ENCODE measurements at places on chromosomes 2 and 18.

- DNase-seq, result no peak
These were observed 20.8 kb downstream of the DBI start for GRCh38 chr2:119387381-119388129.

DNA sequence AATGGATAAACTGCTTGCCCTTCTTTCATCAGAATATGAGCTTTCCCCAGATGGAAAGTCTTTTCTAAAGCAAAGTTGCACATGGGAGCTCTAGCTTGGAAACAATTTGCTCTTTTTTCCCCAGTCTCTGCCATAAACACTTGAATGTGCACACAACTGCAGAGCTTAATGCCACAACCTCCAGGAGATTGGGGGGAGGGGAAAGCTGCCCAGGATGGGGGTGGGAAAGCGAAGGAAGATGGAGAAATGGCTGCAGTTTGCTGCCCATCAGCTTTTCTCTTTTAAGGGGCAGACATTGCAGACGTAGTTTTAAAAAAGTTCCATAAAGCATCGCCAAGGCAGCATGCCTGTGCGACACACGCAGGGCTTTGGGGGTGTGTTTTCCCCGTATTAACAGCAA is 1.5 kb downstream of the ACKR3 start:
- no peak for DNase-seq

DNA sequence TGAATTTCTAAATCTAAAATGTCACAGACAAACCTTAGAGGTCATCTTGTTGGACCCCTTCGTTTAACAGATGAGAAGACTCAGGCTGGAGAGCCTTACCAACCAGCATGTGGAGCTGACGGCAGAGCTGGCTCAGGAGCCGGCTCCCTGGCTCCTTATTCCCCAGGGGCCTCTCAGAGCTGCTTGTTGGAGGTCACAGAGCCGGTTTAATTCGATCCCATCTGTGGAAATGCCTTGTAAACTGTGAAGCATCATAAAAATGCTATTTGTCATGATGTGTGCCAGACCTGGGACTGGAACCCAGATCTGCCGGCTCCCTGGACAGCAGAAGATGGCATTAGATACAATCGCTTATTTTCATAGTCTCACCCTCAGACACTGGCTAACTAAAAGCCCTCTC is 8.2 kb upstream of the CIB4 start:
- no peak for DNase-seq

DNA sequence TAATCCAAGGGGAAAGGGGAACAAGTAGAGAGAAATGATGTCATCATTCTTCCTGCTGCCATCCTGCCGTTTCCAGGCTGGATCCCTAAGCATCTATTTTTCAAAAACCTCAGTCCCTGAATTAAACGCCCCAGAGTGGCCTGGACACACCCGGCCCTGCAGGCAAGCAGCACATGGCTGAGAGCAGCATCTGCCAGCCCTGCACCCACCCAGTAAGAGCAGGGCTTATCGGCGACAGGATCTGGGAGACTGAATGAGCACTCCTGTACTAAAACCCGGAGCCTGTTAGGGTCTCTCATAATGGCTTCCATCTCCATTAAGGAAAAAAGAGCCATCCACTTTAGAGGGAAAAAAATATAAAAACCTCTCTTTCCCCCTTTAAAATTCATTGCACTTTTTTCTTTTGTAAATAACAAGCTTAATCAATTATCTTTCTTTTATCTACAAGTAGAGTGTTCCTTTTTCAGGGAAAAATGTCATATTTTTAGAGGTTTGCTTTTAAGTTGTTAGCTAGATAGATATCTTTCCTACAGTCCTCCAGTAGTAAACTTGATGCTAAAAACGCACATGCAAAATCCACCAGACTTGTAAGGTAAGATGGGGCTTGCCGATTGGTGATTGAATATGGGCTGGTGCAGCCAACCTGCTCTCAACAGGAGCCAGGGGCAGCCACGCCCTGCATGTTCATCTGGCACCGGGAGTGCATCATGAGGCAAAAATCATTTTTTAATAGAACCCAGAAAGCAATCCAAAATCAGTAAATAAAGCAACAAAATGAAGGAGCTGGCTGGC is 457.8 kb downstream of the EIPR1 start:
- no peak for DNase-seq

- DNase-seq, result no peak
These were observed 61.4 kb downstream of the PRPF40A start for GRCh38 chr2:152655880-152656279.

DNA sequence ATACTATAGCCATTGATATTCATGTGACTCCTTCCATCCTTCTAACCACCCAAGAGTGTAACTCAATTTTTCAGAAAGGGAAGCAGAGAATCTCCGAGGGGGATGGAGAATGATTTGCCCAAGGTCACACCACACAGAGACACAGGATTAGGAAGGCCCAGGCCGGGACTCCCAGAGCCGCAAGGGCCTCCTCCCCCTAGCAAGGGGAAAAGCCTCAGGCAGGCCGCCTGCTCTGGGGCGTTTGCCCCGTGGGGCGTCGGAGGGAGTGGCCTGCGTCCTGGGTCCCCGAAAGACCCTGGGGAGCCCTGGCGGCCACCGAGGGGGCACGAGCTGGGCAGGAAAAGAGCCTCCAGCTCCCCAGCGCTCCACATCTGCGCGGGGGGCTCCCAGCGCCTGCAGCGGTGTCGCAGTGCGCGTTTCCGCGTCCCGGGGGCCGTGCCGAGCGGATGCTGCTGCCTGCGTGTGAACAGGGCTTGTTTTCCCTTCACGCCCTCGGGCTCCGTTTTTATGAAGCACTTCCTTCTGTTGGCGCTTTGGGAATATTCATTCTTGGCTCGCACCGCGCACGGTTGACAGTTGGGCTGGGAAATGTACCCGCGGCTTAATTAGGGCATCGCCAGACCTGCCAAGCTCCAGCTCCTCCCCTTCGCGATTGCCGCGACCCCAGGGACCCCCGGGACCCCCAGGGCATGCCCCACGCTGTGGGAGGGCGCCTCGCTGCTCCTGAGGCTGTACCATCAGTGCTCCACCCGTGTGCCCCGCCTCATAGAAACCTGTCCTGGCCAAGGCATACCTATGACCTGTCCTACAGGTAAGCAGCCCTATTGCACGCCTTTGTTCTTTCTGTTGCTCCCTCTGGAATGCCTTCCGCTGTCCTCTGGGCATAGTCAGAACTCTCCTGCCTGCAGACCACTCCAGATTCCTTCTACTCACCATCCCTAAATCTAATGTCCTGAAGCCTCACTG is 158.9 kb upstream of the GLI2 start:
- no peak for DNase-seq

- no peak for DNase-seq
These were observed 7.1 kb downstream of the ECEL1 start for GRCh38 chr2:232480201-232481190.

GRCh38 chr2:1301056-1301455 is 112.2 kb upstream of the TPO start:
- no peak for DNase-seq

DNA sequence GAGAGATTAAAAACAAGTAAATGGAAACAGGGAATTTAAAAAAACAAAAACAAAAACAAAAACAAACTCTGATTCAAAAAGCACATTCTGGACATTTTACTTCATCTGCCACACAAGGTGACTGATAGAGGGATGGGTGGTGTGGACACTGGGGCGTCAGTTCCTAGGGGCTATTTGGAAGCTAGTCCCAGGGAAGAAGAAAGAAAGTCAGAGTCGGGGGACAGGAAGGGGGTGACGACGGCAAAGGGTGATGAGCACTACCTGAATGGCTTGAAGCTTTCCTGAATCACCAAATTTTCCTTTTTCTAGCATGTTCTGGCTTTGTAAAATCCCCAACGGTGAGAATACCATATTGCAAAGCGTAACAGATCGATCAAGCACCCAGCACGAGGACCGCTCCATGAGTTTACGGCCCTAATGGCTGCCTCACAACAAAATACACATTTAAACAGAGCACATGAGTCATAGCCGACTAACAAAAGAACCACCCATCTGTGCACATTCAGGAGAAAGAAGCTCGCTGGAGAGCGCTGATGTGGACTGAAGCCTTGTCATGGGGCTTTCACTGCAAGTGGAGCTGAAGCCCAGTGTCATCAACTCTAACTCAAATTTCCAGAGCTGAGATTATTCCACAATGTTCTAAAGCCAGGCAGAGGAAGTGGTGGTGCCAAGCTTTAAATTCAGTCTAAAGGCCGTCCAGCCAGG is 178.9 kb downstream of the LNPK start:
- DNase-seq, result no peak

DNA sequence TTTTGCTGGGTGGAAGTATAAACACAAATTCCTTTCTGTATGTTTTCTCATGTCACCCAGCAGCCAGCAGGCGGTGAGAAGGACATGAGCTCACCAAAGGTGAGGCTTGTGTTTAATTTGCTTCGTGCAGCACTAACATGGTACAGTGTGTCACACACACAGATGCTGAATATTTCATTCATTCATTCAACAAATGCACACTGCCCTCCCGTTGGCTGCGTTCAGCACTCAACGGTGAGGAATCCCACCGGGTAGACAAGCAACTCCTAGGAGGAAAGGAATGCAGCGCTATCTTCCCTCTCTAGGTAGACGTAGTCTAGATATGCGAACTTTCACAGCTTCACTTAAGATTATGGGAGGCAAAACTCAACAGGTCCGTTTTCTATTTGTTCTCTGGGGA is 85.1 kb downstream of the LONRF2 start:
- no peak for DNase-seq

DNA sequence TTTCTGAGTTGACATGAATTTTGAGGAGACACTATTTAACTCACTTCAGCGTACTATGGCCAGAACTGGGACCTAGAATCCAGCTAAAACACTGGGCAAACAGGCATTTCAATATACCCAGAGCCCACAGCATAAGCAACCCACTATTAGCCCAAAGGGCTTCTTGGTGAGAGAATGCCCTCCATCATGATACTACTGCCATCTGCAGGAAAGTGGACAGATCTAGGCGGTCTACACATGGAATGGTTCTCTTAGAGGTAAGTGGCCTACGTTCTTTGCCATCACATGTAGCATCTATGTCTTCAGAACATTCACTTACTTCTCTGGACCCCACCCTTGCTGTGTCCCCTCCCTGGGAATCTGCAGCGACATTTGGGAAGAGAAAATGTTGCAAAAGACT is 181.3 kb upstream of the LINC00305 start:
- no peak for DNase-seq

DNA sequence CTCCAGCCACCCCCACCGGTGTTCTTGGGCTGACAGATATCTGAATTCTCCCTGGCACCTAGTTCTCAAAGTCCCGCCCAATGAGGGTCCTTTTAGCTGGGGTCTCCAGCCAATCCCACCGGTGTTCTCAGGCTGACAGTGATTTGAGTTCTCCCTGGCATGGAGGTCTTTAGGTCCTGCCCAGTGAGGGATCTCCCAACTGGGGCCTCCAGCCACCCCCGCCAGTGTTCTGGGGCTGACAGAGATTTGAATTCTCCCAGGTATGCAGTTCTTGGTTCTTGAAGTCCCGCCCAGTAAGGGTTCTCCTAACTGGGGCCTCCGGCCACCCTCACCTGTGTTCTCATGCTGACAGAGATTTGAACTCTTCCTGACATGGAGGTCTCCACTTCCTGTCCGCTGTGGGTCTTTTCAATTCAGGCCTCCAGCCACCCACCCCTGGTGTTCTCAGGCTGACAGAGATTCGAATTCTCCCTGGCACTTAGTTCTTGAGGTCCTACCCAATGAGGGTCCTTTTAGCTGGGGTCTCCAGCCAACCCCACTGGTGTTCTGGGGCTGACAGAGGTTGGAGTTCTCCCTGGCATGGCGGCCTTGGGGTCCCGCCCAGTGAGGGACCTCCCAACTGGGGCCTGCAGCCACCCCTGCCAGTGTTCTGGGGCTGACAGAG is 154.6 kb downstream of the ANKRD36 start:
- DNase-seq, result no peak

- DNase-seq, result peak; percentile 5
These were observed 156.1 kb downstream of the TPGS2 start for GRCh38 chr18:36672437-36673344.

Measured in LoVo (cell line).